ENCODE measurements at places on chromosomes 2 and 18.

GRCh38 chr2:10557506-10558265 lies 109.6 kb upstream of the ODC1 start:
- DNase-seq: no peak

- no peak for DNase-seq
Observed at GRCh38 chr2:232349946-232350635, 28.5 kb upstream of the ALPP start.

- no peak for DNase-seq
Observed at GRCh38 chr2:141911485-141912066, 219.2 kb downstream of the LRP1B start.

GRCh38 chr2:217993817-217994463 lies 8.9 kb downstream of the TNS1 start:
- DNase-seq: no peak

DNA sequence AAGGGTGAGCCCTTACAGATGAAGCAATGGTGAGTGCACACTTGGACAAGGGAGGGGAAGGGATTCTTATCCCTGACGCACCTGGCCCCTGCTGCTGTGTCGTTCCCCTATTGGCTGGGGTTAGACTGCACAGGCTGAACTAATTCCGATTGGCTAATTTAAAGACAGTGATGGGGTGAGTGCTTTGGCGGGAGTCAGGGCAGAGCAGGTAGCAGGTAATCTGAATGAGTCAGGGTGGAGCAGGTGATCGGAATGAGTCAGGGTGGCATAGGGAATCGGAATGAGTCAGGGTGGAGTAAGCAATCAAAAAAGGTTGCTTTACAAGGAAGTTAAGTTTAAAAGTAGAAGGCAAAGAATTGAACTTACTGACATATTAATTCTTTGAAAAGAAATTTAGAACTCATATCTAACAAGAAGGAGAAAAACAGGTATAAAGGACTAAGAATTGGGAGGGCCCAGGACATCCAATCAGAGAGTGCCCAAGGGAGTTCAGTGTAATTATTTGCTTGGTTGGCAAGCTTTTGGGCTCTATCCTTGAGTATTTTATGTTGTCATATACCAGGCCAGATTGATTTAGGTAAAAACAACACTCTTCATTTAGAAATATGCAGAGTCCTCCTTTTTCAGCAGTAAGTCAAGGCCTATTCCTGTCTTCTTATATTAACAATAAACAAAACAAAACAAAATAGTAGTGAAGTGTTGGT lies 52.3 kb upstream of the RALBP1 start:
- no peak for DNase-seq

GRCh38 chr2:168155046-168155445 lies 92.3 kb downstream of the STK39 start:
- no peak for DNase-seq

DNA sequence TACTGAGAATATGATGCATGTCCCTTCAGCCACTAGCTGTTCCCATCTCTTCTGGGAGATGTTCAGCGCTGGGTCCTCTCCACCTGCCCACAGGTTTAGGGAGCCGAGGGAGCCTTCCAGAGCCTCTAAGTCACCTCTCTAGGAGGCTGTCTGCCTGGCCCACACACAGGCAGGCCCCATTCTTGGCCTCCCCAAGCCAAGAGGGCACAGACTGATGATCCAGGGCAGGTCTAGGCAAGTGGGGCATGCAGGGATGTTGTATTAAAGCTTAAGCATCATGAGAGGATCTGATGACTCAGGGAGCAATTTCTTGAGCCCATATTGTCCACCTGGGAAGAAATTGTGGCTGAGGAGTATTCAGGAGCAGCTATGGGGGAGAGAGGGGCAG lies 19.9 kb downstream of the TMSB10 start:
- DNase-seq: no peak

- DNase-seq: no peak
Observed at GRCh38 chr2:23698721-23699579, 228.0 kb downstream of the ATAD2B start.

DNA sequence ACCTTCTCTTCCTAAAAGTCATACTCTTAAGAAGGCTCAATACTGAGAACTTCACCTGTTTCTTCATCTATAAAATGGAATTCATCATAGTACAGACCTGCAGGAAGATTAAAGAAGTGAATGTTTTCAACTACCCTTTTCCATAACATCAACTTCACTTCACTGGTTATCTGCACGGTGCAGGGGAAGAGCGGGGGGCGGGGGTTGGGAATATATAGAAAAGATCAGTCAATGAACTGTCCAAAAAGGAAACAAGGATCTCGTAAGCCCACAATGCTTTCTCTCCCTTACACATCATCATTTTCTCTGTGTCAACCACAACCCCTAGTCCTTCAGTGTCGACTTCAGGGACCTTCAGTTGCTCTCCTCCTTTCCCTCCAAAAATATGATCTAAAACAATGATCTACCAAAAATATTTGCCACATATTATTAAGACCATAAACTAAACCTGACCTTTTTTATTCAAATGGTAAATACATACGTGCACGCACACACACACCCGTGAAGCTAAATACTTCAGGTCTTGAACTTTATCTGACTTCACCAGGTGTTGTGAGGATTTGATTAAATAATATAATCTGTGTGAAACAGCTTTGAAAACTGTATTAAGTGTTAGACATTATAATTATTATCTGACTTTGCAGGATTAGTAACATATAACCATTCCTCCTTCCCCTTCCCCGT lies 4.9 kb downstream of the MBOAT2 start:
- DNase-seq: no peak

- no peak for DNase-seq
Observed at GRCh38 chr18:49025767-49026500, 75.2 kb upstream of the SMAD7 start.

DNA sequence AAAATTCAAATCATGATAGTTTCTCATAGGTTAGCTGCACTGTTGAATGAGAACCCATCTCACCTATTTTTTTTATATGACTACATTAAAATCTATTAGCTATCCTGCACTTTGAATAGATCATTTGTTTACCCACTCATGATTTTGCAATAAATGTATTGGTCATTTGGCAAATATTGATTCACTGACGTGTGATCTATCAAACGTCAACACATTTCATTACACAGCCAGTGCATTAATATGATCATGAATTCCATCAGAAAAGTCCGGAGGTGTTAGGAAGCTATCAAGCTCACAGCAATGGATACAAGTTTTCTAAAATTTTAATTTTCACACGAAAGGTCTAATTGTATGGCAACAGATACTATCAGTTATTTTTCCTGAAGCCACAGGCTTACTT lies 128.2 kb upstream of the ID2 start:
- no peak for DNase-seq
